ENCODE measurements at places on chromosomes 1 and 21. TPM values are rescaled to one million over a fixed set of nuclear protein-coding genes. Genes with fewer than 3 reads are reported as not detected.

DNA sequence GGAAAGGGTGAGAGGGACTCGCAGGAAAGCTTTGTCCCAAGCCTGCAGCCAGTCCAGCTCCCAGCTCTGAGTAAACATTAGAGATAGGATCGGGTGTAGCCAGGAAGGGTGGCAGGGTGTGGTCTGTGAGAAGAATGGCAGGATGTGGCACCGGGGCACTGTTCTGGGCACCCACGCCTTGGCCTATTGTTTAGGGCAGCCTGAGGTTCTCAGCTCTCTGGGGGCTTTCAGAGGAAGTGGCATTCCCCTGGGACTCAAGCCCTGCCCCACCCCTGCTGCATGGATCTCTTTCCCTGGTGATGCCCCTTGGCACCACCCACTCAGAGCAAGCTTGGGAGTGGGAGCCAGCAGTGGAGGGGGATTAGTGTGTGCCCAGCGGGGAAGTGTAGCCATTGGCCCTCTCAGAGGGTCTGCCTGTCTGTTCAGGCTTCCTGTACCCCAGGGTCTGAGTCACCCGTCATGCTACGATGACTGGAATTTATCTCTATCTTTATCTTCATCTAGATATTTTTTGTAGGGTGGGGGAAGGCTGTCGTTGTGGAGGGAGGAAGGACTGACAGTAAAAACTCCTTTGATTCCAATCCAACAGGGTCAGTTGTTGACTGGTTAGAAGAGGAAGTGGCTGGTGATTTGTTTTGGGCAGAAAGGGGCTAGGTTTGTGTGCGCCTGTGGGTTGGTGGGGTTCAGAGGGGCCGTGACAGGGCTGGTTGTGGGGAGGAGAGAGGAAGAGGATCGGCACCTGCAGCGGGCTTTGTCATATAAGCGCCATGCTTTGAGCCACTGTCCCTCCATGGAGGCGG lies 31.6 kb downstream of the SOX13 start:
- DNase-seq, result no peak

The KCNE2 gene
- 0.05 TPM for polyA plus RNA-seq

The FCRL5 gene
- polyA plus RNA-seq, result not detected

- DNase-seq, result no peak
Observed at GRCh38 chr1:204439621-204440375, 28.2 kb upstream of the PPP1R15B start.

GRCh38 chr1:11967028-11967547 lies 13.2 kb upstream of the MFN2 start:
- DNase-seq, result peak; percentile 69

DNA sequence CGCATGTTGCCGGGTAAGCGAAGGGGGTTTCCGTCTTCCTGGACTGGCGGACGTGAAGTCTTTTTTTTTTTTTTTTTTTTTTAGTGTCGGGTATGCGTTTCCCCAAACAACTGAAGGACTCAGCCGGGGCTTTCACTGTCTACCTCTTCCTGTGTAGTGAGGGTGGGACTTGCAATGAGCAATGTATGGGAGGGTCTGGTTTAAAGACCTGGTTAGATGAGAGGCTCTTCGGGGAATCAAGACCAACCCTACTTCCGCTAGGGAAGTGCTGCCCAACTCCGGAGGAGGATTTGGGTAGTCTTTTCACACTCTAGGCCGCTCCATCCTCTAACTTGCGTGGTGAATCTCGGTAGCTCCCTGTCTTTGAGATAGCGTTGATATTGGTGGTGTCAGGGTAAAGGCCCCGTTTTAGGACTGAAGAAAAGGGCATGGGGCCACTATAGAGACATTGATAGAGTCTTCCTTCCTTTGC lies 754 bp downstream of the PRRC2C start:
- DNase-seq, result no peak

DNA sequence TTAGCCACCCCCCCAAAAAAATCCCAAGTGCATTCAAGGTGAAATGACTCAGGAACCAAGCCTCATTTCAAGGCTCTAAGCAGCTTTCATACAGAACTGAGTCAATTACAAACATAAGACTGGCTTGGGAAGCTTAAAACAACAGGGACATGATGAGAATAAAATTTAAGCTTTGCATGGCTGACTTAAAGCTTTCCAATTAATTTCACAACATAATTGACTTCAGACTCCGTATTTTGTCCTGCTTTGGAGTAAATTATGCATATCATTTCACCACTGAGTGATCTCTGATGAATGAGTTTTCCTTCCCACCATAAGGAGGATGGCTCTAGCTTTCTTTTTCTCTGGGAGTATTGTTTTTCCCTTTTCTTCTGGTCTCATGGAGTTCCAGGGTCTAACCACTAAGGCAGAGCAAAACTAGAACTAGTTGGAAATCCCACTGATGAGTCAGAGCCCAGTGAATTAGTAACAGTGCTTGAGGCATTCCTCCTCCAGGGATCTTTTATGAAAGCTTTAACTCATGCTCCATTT lies 72.8 kb downstream of the XCL2 start:
- no peak for DNase-seq

- no peak for DNase-seq
Observed at GRCh38 chr1:195574511-195574910, 1033.7 kb downstream of the KCNT2 start.

- no peak for DNase-seq
Observed at GRCh38 chr1:101030881-101031280, 5.3 kb upstream of the DPH5 start.

DNA sequence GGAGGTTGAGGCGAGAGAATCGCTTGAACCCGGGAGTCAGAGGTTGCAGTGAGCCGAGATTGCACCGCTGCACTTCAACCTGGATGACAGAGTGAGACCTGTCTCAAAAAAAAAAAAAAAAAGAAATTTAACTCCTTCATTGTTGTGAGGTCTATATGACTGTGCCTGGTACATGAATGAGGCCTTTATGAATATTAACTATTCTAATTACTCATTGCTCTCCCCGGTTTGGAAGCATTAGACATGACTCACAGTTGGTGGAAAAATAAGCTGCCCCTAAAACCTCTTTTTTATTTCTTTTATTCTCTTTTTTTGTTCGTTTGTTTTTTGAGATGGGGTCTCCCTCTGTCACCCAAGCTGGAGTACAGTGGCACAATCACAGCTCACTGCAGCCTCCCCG lies 3.3 kb downstream of the NPPB start:
- no peak for DNase-seq

GRCh38 chr1:228387321-228387720 lies 19.3 kb downstream of the TRIM11 start:
- no peak for DNase-seq

DNA sequence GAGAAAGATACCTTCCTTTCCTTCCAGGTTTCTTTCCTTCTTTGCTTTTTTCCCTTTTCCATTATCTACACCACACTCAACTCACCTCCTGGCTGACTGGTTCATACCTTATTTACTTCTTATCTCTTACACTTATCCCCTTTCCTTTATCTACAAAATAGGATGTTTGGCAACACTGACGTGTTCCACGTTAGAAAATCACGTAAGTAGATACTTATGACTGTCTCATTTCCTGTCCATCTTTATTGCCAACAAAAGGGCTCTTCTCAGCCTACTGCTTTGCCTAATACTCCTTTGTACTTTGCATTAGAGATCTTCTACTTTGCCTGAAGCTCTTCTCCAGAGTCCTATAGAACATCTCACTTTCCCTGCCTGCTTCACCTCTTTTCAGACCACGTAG lies 25.1 kb downstream of the SYNJ1 start:
- no peak for DNase-seq

GRCh38 chr1:149936992-149937705 lies 470 bp upstream of the MTMR11 start:
- no peak for DNase-seq

The SELP gene
- polyA plus RNA-seq, result not detected

The RPS6KC1 gene
- 7.8 TPM for polyA plus RNA-seq

The PTPN14 gene
- polyA plus RNA-seq, result 12.8 TPM

- no peak for DNase-seq
Observed at GRCh38 chr1:159092036-159092760, 15.6 kb upstream of the AIM2 start.

The DONSON gene
- 20.6 TPM for polyA plus RNA-seq

The PLXNA2 gene
- 7.3 TPM for polyA plus RNA-seq

DNA sequence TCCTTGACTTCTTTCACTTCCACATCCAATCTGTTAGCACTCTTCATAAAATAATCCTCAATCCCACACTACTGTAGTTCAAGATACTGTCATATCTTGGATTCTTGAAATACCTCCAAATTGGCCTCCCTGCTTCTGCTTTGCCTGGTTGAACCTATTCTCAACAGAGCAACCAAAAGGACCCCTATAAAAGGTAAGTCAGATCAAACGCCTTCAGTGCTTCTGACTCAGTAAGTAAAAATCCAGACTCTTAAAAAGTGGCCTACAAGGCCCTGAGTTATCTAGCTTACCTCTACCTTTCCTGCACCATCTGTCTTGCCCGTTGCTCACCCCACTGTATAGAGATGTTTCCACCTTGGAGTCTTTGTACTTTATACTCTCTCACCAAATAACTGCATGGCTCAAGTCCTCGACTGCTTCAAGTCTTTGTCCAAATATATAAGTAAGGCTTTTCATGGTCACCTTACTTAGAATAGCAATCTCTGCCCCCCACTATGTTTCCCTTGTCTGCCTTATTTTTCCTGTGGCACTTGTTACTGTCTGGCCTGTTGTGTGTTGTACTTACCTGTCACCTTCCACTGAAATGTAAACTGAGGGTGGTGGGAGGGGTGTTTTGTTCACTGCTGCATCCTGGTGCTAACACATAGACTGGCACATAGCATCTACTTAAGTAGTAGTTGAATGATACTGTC lies 5.1 kb upstream of the PIGV start:
- DNase-seq, result no peak

The FAM72C gene
- polyA plus RNA-seq, result 2.4 TPM

GRCh38 chr1:35726450-35727433 lies 8.1 kb upstream of the C1orf216 start:
- peak; percentile 76 for DNase-seq

- DNase-seq, result no peak
Observed at GRCh38 chr1:219900201-219900600, 28.2 kb downstream of the SLC30A10 start.

The VN1R5 gene
- not detected for polyA plus RNA-seq

DNA sequence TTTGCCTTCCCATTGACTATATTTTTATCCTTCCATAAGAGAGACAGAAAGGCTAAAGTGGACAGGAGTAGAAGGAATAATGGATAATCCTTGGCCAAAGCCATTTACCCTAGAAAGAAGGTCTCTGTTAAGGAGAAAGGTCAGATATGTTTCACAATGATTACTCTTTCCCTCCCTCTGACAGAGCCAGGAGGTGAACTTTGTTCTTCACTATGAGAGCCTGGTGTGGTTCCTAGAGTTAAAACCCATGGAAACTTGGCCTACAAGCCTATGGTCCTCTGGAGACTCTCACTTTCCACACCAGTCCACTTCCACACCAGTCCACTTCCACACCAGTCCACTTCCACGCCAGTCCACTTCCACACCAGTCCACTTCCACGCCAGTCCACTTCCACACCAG lies 479.9 kb upstream of the ZP4 start:
- no peak for DNase-seq

The ACKR1 gene
- polyA plus RNA-seq, result 0.02 TPM
